ENCODE measurements at places on chromosomes 1 and 21.
A peak's percentile ranks its signal among the peaks of the same experiment; 100 is the strongest.

DNA sequence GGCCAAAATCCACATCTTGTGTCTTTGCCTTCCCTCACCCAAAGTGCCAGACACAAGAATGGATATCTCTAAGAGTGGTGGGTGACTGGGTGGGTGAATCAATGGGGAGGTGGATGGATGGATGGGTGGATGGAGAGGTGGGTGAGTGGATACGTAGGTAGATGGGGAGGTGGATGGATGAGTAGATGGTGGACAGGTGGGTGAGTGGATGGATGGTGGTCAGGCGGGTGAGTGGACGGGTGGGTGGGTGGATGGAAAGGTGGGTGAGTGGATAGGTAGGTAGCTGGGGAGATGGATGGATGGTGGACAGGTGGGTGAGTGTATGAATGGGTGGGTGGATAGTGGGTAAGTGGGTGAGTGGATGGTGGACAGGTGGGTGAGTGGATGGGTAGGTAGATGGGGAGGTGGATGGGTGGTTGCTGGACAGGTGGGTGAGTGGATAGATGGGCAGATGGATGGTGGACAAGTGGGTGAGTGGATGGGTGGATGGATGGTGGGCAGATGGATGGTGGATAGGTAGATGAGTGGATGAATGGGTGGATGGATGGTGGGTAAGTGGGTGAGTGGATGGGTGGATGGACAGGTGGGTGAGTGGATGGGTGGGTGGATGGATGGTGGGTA lies 34.2 kb downstream of the SLC19A1 start:
- DNase-seq, result no peak

DNA sequence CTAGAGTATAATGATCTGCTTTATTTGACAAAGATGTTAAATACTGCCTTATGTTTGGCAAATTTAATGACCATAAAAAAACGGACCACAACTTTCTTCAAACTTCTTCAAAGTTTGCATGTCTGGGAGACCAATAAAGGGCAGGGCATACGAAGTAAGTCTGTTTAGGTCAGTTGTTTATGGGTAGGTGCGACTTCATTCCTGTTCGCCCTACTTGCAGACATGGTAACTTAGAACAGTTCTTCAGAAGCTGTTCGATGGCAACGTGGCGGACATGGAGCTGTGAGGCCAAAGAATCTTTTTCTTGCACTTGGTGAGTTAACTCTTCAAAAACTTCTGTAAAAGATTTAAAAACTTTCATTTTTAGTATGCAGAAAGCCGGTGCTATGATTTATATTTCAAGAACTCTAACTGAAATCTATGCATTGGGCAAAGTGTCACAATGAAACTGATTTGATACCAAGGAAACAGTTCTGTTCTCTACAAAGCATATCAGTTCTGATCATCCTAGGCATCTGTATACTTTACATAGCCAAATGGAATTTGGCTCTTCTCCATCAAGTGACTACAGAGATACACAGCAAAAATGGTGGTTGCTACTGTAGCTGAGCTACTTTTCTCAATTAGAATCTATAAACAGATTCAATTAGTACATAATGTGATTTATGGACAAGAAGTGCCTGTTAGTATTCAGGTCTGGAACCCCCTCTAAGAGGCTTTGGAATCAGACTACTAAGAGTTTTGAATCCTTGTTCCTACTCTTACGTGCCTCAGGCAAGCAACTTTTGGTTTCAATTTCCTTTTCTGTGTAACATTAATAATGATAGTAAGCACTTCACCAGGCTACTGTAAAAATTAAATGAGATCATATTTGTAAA lies 25.7 kb downstream of the C21orf91 start:
- DNase-seq, result no peak

DNA sequence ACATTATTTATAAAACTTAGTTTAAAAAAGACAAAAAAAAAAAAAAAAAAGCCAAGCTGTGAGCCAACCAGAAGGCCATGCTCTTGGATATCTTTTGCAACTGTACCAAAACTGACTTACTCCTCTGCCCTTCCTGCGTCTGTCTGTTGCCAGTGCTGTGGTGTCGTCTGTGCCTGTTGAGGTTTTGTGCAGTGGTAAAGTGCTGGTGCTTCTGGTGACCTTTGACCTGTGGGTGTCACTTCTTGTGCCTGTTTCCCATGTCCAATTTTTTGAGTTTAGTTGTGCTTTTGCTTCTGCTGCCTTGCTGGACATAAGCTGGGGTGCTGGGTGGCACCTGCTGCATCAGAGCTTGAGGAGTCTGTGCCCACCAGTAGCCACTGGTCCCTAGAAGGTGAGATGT lies 41.4 kb downstream of the RNF187 start:
- no peak for DNase-seq

GRCh38 chr1:44200336-44200735 lies 12.9 kb upstream of the DMAP1 start:
- DNase-seq, result no peak

DNA sequence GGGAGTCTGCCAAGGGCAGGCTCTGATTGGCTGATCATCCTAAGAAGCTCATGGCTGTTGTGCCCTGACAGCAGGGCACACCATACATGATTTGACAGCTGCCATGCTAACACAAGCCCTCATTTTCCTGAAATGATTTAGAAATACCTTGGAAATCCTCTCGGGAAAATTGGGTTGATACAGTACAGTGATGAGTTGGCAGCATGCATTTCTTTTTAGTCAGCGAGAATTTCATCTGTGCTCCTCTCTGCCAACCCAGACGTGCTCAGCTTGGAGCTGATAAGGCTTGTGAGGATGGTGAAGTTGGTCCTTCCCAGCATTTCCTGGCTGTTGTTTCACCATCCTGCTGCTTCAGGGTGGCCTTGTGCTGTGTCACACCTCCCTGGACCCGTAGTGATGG lies 22.6 kb upstream of the KCNQ4 start:
- no peak for DNase-seq

GRCh38 chr1:8294170-8294697 lies 23.7 kb upstream of the SLC45A1 start:
- no peak for DNase-seq

- peak; percentile 96 for DNase-seq
Measured at GRCh38 chr1:156751757-156752481, 444 bp upstream of the HDGF start.

GRCh38 chr1:94247138-94248094 lies 10.0 kb upstream of the ARHGAP29 start:
- no peak for DNase-seq

GRCh38 chr1:25616987-25617624 lies 515 bp downstream of the MAN1C1 start:
- DNase-seq, result peak; percentile 23

DNA sequence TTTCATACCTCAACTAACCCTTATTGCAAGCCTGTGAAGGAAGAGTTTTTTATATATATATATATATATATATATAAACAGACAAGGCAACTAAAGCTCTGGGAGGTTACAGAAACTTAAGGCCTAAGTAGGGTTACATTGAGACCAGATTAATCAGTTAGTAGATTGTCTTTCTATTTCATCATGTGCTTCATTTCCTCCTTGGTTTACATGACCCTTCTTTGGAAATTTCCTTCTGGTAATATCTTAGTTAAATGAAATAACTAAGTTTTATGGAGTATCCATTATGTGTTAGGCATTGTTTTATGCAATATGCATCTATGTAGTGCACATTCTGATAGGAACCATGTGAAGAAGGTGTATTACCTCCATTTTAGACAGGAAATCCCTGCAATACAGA lies 112.7 kb downstream of the FGGY start:
- DNase-seq, result no peak

GRCh38 chr1:155334962-155335361 lies 14.3 kb downstream of the RUSC1 start:
- DNase-seq, result no peak

DNA sequence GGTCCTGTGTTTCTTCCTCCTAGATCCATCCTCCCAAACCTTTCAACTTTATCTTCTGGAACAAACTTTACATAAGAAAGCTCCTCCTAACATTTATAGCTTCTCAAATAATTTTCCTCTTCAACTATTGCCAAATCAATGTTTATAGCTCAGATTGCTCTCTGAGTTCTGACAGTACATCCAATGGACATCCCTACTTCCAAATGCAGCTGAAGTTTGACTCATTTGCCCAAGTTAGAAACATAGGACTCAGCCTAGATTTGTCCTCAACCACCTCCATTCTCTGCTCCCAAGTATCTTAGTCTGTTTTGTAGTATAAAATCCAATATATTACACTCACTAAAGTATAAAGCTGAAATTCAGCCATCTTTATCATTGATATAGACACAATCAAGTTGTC lies 62.6 kb downstream of the ALG14 start:
- DNase-seq, result no peak

GRCh38 chr1:41853907-41854306 lies 64.8 kb downstream of the HIVEP3 start:
- DNase-seq, result no peak

DNA sequence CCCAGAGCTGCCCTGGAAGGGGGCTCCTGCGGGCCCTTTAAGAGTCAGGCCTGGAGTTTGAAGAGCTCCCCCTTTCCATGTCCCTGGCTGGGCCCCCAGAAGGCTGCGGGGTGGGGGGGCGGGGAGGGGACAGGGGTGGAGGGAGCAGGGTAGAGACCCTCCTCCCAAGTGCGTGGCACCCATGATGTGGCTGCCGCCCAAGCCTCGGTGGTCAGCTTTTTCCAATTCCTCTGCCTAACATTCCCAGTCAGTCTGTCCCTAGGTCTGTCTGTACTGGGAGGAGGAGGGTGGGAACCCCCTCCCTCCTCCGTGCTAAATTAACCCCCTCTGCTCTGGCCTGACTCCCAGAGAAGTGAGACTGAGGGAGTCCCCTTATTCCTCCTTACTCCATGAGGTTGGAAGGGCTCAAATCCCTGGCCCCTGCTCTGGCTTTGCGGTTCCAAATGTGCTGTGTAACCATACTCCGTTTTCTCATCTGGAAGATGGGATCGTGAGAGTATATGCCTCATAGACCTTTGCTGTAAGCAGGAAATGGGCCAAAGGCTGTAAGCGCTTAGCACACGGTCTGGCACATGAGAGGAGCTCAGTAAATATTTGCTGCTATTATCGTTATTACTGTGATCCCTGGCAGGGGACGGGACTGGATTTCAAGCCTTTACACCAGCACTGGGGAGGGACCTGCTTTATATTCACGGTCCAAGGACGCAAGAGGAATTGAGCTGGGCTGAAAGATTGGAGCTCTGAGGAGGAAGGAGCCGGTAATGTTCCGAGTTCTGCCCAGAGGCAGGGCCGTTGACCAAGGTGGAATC lies 658 bp upstream of the COL16A1 start:
- no peak for DNase-seq

DNA sequence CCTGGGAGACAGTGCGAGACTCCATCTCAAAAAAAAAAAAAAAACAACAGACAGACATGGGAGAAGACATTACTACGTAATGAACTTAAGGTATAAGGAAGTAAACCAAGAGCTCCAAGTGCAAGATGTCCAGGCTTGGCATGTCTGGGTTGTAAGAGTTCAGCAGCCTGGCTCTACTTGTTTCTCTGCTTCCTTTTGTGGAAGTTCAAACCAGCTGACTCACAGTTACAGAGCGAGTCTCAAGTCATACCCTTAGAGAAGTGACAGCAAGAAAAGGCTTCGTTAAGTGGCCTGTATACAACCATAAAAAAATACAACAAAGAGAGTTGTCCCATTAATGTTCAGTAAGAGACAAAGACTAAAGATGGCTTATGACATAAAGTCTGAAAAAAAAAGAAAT lies 1.3 kb downstream of the RIT1 start:
- no peak for DNase-seq

DNA sequence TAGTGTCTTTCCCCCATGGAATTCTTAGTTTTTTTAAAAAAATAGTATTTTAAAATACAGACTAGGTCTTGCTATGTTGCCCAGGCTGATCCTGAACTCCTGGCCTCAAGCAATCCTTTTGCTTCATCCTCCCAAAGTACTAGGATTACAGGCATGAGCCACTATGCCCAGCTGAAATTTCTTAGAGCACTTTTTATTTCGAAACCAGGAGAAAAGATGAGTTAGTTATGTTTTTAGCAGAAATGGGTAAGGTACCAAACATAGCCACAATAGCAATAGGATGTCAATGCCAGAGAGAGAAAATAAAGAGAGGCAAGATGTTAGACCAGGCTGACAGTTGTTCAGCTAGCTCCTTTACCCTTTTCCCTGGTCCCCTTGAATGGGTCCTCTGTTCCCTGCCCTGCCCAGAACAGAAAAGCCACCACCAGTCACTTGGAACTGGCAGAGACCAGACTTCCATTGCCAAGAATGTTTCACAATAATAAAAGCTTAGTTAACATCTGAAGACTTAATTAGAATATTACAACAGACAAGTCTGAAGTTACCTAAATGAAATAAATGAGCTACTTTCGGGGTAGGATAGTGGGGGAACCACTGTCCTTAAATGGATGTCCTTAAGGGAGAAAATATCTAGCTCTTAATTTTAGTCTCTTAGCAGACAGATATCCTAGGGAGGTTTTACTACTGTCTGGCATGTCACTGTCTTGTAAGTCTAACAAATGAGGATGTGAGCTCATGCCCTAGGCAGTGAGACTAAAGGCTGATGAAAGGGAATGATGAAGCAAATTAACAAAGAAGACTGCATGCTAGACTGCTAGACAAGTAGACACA lies 54.3 kb downstream of the ABL2 start:
- no peak for DNase-seq

GRCh38 chr21:41209016-41209619 lies 41.2 kb downstream of the BACE2 start:
- DNase-seq, result no peak

DNA sequence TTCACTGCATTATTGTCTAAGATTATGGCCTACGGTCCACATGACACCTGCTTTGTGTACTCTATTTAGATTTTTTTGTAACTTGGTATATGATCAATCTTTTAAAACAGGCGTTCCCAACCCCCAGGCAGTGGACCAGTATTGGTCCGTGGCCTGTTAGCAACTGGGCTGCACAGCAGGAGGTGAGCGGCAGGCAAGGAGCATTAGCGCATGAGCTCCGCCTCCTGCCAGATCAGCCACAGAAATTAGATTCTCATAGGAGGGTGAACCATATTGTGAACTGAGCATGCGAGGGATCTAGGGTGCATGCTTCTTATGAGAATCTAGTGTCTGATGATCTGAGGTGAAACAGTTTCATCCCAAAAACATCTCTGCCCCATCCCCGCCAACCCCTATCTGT lies 228.4 kb upstream of the NR5A2 start:
- DNase-seq, result no peak

DNA sequence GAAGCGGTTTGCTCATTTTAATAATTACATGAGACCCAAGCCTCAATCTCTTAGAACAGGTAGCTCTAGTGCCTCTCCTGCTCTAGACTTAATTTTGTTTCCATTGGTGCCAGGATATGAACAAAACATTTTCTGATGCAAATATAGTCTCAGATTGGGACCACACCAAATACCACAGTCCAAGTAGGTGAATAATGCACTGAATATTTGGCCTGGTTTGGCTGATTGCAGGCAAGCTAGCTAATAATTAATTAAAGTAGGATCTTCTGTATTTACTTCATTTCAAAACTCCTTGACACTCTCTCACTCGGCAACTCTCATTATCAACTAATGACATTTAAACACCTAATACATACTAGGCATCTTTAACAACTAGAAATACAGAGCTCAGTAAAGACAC lies 219.6 kb downstream of the LTN1 start:
- DNase-seq, result no peak
